Neuronal stem cell (in vitro differentiated cells): ENCODE measurements at places on chromosomes 7 and 10.

- DNase-seq: no peak
Observed at GRCh38 chr7:46168671-46169383, 247.8 kb upstream of the IGFBP3 start.

GRCh38 chr7:1434891-1435670 is 24.2 kb downstream of the MICALL2 start:
- DNase-seq: no peak

DNA sequence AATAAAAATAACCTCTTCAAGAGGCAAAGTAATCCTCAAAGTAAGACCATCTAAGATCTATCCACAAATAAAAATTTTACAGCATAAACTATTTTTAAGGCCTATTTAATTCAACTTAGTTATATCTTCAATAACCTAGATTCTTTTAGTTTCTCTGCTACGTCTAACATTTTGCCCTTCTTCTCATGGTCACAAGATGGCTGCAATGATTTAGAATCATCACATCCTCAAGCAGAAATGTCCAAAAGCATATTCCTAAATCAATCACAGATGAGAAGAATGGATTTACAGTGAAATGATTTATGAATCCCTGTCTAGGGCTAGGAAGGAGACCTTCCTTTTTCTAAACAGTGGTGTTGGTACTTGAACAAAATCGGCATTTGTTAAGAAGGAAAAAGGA is 304.7 kb downstream of the ARHGAP12 start:
- DNase-seq: no peak

GRCh38 chr10:70162151-70162891 is 8.0 kb downstream of the SAR1A start:
- DNase-seq: no peak

GRCh38 chr10:98144985-98145384 is 10.5 kb downstream of the R3HCC1L start:
- DNase-seq: no peak

- no peak for DNase-seq
Observed at GRCh38 chr10:8616166-8616565, 561.7 kb downstream of the GATA3 start.

DNA sequence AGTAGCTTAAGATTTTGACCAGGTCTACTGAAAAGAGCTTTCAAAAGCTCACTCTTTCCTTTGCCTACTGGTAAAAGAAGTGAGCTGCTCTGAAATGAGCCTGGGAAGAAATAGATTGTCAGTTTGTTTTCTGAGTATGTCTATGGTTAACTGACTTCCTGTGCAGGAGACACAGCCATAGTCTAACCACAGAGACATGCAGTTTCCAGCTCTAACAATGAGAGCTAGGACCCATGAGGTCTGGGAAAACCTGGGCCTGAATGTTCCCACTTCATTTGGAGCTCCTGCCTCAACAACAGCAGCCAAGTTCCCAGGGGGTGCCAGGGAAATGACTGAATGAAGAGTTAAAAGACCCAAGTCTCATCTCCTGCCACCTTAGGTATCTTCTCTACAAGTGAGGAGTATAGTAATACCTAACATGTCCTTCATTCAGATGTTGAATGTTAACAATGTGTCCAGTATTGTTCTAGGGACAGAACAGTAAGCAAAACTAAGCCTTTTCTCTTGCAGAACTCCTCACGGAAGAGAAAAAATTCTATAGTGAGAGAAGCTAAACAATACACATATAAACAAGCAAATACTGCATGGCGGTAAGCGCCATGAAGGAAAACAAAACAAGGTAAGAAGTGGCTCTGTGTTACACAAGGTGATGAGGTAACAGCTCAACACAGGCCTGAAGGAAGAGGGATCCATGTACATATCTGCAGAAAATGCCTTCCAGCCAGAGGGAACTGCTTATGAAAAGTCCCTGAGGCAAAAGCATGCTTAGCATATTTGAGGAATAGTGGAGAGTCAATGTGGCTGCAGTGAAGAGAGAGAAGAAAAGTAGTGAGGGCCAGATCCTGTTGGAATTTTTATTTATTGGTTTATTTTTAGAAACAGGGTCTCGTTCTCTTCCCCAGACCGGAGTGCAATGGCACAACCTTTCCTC is 26.4 kb upstream of the ANKRD1 start:
- no peak for DNase-seq

DNA sequence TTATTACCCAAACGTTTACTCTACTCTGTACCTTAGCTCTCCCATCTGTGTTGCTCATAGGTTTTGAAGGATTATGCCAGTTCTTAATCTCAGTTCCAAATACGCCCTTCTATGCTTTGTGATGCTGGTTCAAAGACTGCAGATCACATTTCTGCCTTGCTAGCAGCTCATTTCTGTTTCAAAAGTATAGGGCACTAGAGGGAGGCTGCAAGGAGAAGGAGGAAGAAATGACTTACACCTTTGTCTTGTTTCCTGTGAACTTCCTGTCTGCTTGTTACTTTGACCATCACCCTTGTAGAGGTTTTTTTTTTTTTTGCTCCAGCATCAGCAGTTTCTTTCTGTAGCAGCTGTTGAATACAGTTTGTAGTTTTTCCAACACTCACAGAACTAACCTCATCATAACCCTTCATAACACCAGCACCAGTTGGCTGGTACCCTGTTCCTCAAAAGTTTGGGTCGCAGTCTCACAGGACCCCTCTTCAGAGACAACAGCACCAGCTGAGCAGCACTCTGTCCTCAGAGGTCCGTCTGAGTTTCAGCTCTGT is 16.5 kb downstream of the SLK start:
- no peak for DNase-seq

- DNase-seq: no peak
Observed at GRCh38 chr7:101465576-101466196, 103.0 kb downstream of the COL26A1 start.
